ENCODE measurements at places on chromosomes 2 and 18. TPM values are rescaled to one million over a fixed set of nuclear protein-coding genes. Genes with fewer than 3 reads are reported as not detected.

HOXD4 gene
- 0.52 TPM for total RNA-seq

ABCA12 gene
- 0.04 TPM for total RNA-seq

TMEM200C gene
- total RNA-seq, result 0.26 TPM

REG3G gene
- total RNA-seq, result not detected

GAREM2 gene
- 48.4 TPM for total RNA-seq

MZT2A gene
- 74.9 TPM for total RNA-seq

ALPG gene
- not detected for total RNA-seq

ATP6V1C2 gene
- 0.44 TPM for total RNA-seq

CYTIP gene
- 4.8 TPM for total RNA-seq

MRPL30 gene
- total RNA-seq, result 37.8 TPM

RIT2 gene
- not detected for total RNA-seq

COL3A1 gene
- total RNA-seq, result 608 TPM

RGPD3 gene
- 0.48 TPM for total RNA-seq

POTEI gene
- 3.2 TPM for total RNA-seq

SLC14A1 gene
- total RNA-seq, result 23.9 TPM

RGPD4 gene
- total RNA-seq, result 0.26 TPM

LIMS3 gene
- total RNA-seq, result 4.6 TPM

FBXO48 gene
- 0.67 TPM for total RNA-seq

SKOR2 gene
- total RNA-seq, result not detected

CHAC2 gene
- 3.3 TPM for total RNA-seq

STAT1 gene
- total RNA-seq, result 34.8 TPM

CYS1 gene
- total RNA-seq, result 5.9 TPM

KCNK3 gene
- 47.5 TPM for total RNA-seq

TMEM247 gene
- total RNA-seq, result not detected

CNTNAP5 gene
- not detected for total RNA-seq

ABCG5 gene
- not detected for total RNA-seq

CYBRD1 gene
- total RNA-seq, result 238 TPM

ALLC gene
- not detected for total RNA-seq

DSC3 gene
- 5.1 TPM for total RNA-seq

All from right atrium auricular region (tissue), 2 donors.